Mammary epithelial cell (primary cell): ENCODE measurements at places on chromosomes 12 and 14.

GRCh38 chr14:104681689-104682074 lies 7.7 kb upstream of the INF2 start:
- peak; percentile 77 for DNase-seq

GRCh38 chr12:75774261-75775052 lies 257.1 kb downstream of the PHLDA1 start:
- no peak for DNase-seq

GRCh38 chr12:77847060-77847541 lies 16.4 kb downstream of the NAV3 start:
- DNase-seq = peak; percentile 67

DNA sequence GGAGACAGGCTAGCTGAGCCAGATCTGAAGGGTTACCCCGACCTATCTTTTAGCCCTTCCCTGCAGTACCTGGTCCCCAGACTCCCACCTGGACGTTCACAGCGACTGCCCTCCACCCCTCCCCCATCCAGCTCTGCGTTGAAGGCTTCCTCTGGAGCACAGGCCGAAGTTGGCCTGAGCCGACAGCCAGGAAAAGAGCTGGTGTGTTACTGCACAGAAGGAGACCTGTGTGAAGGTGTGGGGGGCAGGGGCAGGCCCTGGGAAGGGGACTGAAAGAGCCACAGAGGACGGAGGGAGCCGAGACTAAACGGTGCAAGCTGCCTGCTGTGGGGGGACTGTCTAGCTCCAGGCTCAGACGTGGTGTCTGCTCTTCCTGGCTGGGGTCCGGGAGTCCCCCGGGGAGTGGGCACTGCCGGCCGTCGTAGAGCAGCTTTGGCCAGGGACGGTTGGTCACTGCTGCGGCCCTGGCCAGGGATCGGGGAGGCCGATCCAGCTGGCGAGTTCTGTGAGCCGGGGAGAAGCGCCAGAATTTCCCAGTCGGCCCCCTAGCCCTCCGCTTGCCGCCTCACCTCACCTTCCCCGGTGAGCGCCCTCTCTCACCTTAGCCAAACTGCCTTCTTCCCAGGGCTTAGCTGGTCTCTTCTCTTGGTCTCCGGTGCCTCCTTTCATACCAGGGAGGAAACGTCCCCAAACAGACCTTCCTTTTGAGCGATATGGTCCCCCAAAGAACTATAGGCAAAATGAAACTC lies 899 bp upstream of the COL2A1 start:
- no peak for DNase-seq

DNA sequence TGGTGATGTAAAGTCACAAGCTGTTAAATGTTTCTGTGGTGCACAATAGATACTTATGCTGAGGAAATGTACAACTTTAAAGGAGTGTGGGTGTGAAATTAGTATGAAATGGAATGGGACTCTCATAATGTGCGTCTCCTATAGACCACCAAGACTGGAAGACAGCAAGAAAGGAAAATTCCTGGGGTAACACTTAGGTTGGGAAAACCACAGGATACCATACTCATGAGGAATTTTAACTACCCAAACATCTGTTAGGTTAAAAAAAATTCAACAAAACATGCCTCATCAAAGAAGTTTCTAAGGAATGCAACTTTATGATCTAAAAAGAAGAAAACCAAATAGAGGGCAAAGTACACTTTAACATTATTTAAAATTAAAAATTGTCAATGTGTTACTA lies 113.7 kb upstream of the MYF6 start:
- peak; percentile 2 for DNase-seq

DNA sequence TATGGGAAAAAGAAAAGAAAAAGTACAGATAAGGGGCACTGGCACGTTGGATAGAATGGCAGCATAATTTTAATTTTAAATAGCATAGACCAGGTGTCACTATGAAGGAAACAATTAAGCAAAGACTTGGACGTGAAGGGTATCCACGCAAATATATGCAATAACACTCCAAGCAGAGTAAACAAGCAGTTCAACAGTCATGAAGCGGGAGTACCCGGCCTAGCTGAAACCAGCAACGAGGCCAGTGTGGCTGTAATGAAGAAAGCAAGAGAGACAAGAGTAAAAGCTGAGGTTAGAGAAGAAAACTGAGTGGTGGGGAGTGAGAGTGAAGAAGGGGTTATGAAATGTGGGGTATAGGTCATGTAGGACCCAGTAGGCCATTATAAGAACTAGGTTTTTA lies 85.4 kb downstream of the BCL2L14 start:
- no peak for DNase-seq

DNA sequence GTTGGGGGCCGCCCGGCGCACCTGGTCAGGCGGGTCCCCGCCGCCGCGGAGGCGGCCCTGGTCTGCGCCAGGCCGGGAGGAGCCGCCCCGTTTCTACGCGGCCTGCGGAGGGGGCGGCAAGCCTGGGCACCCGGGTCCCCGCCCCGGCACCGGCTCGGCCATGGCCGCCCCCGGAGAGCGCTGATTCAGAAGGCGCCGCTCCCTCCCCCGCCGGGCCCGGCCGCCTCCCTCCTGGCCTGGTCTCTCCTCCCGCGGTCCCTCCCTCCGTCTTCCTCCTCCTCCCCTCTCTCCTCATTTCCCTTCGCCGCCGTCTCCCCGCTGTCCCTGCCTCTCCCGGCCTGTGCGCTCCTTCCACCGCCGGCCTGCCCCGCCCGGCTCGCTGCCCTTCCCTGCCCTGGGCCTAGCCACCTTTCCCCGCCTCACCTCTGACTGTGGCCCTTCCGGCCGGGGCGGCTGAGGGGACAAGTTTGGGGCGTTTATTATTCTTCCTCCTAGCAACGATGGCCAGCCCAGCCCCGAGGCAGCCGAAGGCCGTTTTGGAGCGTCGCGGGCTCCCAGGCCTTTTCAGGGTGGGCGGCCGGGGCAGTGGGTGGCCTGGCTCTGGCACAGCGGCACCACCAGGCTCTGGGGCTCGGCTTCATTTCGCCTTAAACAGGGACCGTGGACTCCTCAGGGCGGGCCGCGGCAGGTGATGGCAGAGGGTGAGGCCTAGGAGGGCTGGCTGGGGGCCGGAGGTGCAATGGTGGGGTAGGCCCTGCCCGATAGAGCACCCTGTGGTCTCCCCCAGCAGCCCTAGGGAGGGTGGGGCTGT lies 768 bp downstream of the CEP170B start:
- DNase-seq = peak; percentile 81

- DNase-seq = no peak
These were observed 9.0 kb upstream of the LRTM2 start for GRCh38 chr12:1811281-1811947.

DNA sequence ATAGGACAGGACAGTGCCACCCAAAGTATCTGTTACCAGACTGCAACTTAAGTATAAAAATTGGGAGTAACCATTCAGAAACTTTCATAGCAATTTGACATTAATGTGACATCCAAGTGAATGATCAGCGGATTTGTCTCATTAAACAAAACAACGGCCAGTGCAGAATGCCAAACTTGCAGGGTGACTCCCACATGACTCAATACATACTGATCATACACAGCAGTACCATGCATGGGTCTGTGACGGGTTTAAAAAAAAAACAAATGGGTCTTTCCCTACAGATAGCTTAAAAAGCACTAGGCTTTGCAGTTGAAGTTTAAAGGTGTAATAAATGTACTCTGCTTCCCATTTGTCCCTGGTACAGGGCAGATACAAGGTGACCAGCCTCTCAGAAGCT lies 116.6 kb downstream of the SLC35F4 start:
- peak; percentile 78 for DNase-seq

DNA sequence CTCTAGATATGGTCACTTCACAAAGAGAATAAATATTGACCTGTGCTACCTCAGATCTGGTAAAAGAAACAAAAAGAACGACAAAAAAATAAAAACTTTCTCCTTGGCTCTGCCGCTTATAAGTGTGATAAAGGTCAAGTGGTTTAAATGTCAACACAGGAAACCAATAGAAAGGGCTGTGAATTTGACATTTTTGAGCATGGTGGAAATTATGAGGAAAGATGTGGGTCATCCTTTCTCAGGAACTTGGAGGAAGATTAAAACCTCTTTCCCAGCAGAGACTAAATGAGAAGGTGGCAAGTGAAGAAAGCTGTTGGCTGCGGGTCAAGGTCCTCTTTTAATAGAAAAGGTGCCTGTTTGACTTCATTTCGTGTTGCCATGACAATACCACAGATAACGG lies 28.2 kb downstream of the TESPA1 start:
- no peak for DNase-seq

DNA sequence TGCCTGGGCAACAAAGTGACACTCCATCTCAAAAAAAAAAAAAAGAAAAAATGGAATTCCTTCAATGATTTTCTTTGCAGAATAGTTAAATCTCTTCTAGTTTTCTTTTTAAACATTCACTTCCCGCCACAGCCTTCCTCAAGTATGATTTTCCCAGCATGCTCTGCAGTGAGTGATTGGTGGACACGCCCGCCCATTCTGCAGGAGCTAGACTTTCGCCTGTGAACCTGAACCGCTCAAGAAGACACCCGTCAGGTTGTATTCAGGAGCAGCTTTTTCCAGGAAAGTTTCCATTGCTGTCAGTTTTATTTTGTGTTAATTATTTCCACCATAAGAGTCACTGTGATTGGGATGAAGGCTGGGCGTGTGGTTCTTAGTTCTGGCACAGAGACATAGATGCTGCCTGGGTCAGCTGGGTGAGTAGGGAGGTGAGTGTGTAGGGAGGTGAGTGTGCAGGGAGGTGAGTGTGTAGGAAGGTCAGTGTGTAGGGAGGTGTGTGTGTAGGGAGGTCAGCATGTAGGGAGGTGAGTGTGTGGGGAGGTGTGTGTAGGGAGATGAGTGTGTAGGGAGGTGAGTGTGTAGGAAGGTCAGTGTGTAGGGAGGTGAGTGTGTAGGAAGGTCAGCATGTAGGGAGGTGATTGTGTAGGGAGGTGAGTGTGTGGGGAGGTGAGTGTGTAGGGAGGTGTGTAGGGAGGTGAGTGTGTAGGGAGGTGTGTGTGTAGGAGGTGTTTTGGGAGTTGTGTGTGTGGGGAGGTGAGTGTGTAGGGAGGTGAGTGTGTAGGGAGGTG lies 76.2 kb downstream of the KIF26A start:
- DNase-seq = no peak

DNA sequence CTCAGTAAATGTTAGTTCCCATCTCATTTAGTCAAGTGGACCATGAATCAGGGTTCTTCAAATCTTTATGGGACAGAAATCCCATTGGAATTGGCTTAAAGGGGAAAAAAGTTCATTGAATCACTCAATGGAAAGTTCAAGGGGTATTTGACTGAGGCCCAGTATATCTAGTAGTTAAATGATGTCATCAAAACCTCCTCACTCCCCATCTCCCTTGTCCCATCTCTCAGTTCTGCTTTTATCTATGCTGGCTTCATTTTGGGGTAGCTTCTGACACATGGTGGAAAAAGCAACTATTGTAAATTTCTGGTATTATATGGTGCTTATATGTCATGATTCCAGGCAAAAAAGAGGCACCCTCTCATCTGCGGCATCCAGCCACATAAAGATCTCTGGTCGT lies 51.9 kb downstream of the DAAM1 start:
- DNase-seq = no peak

GRCh38 chr14:95519699-95520098 lies 3.2 kb upstream of the SYNE3 start:
- DNase-seq = peak; percentile 72

- peak; percentile 26 for DNase-seq
These were observed 75.5 kb upstream of the CAND1 start for GRCh38 chr12:67193704-67194103.

DNA sequence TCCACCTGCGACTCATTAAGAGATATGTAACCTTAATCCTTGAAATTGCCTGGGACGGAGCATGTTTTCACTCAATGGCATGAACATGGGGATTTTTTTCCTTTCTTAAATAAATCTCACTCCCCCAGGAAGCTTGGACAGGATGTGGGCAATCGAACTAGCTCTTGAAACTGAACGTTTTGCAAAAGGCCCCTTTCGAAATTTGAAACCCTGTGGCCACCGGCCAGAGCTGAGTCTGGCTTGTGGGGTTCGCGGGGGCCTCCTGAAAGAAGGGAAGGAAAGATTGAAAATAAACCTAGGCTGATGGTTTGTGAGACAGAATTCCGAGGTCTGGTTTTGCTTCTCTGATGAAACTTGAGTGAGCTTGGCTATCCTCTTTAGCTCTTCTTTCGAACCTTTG lies 101.4 kb upstream of the RTL1 start:
- DNase-seq = no peak

GRCh38 chr14:71620401-71620800 lies 311.8 kb upstream of the RGS6 start:
- DNase-seq = peak; percentile 46

- DNase-seq = peak; percentile 84
These were observed 16.1 kb downstream of the BIN2 start for GRCh38 chr12:51307655-51308593.

- no peak for DNase-seq
These were observed 47.9 kb upstream of the BCAT1 start for GRCh38 chr12:24996820-24997219.

DNA sequence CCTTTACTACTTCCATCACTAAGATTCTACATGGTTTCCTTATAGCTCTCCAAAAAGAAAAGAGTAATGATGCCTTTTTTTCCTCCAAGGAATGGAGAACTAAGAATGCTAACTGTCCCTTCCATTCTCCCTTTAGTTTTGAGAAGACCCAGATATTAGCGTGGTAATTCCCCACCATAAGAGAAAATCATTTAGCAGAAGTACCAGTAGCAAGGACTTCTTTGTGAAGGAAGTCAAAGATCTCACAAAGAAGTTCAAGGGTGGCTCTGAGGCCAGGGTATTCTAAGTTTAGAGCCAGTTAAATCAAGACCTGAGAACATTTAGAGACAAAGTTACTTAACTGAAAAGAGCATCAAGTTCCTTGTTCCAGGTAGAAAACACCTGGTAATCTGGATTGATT lies 7.3 kb downstream of the USP15 start:
- DNase-seq = no peak

- no peak for DNase-seq
These were observed 30.8 kb downstream of the MIA2 start for GRCh38 chr14:39264558-39264957.

GRCh38 chr12:128829861-128830504 lies 6.2 kb upstream of the SLC15A4 start:
- no peak for DNase-seq

DNA sequence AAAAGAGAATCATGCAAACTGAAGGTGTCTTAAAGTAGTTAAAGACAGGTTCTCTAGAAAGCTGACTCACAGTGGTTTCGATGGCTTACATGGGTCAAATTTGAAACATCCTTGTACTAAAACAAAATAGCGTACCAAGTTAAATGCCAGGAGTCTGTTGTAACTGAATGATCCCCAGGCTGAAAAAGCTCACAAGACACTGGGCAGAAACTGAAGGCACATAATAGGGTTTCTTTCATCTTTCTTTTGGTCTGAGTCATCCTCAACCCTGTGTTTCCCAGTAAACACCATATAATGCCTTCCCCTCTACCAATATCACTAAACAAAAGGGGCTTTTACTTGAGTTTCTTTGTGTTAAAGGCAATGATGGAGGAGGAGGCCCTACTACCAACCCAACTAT lies 12.8 kb downstream of the ZFYVE1 start:
- DNase-seq = peak; percentile 78

DNA sequence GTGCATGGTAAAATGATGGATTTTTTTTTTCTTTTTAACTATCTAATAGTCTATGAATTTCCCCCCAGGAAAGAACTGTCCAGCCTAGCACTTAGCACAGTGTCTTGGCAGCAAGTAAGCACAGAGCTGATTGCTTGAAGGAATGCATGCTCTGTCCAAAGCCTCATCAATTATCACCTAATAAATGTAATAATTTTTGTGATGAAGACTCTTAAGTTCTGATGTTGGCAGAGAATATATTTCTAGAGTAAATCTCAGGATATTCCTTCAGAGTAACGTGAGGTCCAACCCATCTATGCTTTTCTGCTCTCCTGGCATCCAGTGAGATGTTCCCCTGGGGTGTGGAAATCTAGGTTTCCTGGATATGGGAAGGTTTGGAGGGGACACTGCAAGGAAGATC lies 152.4 kb downstream of the TMX1 start:
- DNase-seq = no peak
